Stimulated activated CD8-positive, alpha-beta memory T cell treated with anti-CD3 and anti-CD28 coated beads, Interleukin-15, amount 100 ng/mL, for 48 hours (primary cell): ENCODE measurements at places on chromosomes 7 and 10.

- DNase-seq: no peak
These were observed 2.0 kb downstream of the PLCE1 start for GRCh38 chr10:93995598-93996271.

DNA sequence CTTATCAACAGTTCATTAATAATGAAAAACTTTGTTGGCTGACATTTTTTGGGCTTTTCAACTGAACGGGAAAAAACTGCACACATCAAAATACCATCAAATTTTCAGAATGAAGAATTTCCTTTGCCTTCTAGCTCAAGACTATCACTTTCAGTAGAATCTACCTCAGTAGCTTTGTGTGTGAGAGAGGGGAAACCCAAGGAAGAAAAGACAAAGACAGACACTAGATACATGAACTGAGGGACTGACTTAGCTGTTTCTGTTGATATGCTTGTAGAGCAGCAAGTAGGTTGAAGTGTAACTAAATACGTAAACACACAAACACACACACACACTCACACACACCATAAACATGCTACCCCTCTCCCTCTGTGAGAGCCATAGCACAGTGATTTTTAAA lies 257.1 kb downstream of the CDK14 start:
- DNase-seq: no peak

DNA sequence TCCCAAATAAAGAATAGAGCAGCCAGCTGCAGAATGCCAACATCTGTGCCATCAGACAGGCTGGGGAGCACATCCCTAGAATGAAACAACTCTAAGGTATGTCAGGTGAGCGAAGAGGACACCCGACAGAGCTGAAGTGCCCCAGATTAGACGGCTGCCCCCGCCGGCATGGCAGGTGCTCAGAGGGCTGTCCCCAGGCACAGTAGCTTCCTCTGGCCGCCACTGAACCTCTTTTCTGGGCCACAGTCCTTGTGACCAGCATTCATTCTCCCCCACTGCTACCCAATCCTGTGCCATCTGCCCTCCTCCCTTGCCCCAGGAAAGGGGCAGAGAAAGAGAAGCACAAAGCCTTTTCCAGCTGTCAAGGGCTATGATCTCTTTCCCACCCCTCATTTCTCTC lies 41.7 kb downstream of the RGS10 start:
- DNase-seq: no peak

DNA sequence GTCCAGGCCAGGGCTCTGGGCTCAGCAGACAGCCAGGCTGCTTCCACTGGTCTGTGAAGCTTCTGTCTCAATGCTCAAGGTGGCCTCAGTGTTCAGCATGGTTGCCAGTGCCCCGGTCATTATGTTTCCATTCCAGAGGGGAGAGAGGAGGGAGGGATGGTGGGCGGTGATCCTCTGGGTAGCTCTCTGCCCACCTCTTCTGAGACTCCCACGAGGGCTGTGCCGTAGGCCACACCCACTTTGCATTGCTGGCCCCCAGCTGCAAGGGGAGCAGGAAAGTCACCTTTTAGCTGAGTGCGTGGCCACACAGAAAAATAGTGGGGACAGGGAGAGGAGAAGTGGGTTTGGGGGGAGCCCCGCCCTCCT lies 42.5 kb downstream of the FOXK1 start:
- no peak for DNase-seq

- no peak for DNase-seq
These were observed 29.2 kb downstream of the FAM3C start for GRCh38 chr7:121366852-121367431.
